Sigmoid colon (tissue), 7 donors: ENCODE measurements at places on chromosomes 2 and 18.

DNA sequence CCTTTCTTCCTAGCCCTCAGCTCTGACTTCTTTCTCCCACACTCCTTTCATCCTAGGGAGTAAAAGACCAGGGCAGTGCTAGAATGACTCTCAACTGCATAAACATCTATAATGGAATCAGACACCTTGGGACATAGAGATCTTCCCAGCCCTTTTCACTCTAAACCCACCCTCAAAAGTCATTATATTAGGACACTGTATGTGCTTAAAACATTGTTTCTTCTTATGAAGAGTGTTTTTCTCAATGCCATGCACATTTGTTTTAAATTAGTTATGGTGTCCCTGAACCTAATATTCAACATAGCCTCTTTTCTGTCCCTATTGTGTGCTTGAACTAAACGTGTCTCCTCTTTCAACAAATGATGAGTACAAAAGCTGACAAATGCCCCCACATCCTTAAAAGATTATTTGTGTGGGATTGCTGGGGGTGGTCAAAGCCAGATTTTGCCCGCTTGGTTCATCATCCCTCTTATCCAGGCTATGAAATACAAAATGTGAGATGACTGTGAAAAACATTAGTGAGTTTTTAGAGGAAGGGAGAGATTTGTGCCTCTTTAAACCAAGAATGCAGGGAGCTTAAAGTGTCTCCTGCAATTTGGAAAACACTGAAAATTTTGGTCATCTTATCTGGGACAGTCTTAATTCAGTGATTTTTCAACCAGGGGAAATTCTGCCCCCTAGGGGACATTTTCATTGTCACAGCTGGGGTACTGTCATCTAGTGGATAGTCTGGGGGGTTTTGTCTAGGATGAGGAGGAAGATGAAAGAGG, 29.0 kb downstream of the SERPINB5 start:
- no peak for DNase-seq

- DNase-seq, result no peak
Observed at GRCh38 chr2:36411962-36412444, 56.4 kb downstream of the CRIM1 start.

GRCh38 chr2:84288293-84288692, 170.8 kb downstream of the SUCLG1 start:
- DNase-seq, result no peak

DNA sequence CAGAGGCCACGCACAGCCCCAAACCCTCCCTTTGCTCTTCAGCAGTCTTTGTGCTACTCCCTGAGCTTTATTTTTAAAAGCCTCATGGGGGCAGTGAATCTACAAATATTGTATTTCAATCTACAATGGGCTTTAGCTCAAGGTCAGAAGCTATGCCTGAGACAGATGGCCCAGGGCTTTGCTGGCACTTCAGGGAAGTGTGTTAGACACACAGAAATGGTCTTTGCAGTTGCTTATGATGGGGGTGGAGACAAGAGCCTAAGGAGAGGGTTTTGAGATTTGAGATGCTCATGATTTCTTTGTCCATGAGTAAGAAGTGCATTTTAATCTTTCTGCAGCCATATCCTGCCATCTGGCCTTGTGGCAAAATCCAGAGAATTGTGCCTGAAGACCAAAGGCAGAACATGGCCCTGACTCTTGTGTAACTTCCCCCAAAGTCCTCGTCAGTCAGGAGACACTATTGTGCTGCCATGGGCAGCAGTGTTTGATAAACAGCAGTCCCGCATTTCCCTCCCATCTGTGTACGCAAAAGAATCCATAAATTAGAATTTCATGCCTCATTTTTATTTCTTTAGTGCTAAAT, 92.6 kb downstream of the VAPA start:
- DNase-seq, result peak; percentile 30

DNA sequence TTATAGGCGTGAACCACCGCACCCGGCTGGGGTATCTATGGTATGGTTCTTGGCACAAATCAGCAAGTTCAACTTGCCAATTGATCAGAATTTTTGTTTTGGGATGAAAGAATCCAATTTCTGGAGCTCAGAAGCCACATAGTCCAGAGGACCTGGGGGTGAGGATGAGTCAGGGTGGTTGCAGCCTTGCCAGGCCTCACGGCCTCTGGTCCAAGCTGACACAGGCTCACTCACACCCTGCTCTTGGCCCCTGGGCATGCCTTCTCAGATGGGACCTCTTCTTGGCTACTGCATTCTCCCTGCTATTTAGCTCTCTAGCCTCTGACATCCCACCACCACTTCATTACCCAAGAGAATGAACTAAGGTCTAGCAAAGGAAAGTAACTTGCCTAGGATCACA, 16.3 kb downstream of the CAPG start:
- DNase-seq, result peak; percentile 33

DNA sequence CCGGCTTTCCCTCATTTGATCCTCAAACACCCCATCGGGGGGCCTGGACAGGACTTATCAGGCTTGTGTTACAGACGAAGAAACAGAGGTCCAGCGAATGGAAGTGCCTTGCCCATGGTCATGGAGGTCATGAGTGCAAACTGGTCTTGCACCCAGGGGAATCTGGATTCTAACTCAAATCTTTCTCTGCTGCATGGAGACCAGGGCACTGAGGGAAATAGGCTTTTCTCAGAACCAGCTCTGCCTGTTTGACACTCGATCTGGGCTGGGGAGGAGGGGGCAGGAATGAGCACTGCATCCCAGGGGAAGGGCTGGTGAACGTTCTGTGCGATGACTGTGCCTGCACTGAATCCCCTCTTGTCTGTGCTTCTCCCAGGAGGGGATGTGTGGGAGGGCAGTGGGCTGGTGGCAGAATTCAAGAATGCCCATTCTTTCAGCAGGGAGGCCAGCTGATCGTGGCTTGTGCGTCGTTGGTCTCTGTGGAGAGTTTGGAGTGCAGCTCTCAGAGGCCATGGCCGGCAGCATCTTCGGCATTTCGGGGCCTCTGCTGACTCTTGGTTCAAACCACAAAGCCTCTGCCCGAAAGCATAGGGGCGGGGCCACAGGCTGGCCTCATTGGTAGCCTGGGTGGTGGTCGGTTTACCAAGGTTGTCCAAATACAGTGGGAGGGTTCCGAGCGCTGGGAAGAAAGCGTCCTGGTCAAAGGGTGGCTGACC, 171.6 kb downstream of the DDX1 start:
- DNase-seq, result no peak

DNA sequence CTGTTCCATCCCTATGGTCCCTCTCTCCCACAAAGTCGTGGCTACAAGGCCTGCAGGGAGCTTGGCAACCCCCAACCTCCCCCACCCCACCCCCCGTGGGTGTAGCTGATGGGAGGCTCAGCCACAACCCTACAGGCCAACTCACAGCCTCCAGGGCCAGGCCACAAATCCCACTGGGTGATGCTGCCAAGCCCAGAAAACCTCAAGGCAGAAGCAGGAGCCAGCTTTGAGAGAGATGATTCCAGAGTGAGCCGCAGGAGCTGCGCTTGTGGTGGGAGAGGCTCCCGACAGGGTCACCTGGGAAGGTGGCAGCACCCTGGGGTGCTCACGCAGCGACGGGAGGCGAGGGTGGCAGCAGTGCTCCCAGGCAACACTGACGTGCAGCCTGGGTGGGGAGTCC, 44.8 kb downstream of the ADCY3 start:
- DNase-seq, result no peak

DNA sequence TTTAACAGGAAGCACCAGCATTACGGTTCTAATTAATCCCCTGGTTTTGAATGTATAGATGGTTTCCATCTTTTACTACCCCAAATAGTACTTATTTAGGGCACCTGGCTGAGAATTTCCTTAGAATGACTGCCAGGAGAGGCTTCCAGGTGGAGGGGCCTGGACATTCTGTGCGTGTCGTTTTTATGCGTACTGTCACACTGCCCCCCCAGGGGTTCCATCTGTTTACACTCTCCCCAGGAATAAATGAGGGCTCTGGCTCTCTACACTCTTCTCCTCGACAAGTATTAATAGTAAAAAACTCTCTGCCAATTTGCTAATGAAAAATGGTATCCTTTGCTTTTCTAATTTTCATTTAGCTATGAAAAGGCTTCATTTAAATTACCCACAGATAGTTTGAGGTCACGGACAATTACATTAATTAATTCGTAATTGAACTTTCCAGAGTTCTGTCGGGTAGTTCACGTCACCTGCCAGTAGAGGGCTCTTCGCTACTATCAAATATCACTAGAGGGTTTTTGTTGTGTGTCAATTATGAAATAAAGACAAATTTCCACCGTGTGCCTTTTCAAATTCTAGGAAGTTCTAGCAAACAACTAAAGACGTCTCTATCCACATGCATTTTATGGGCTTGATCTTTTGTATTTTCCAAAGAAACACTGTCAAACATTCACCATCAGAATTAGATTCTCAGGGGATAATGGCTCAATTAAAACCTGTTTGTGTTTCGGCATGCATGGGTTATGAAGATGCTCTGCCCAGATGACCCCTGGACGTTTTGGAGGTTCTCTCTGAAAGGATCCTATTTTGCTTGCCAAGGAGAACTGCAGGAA, 88.8 kb upstream of the ASB18 start:
- no peak for DNase-seq

GRCh38 chr18:32772581-32773381, at the start of gene KLHL14:
TSS of gene KLHL14 (minus strand) at chr18:32773023. CDS start at chr18:32770591, 2,432 bp downstream.
- DNase-seq, result no peak

GRCh38 chr2:59684771-59685166, 868.7 kb downstream of the BCL11A start:
- DNase-seq, result no peak

DNA sequence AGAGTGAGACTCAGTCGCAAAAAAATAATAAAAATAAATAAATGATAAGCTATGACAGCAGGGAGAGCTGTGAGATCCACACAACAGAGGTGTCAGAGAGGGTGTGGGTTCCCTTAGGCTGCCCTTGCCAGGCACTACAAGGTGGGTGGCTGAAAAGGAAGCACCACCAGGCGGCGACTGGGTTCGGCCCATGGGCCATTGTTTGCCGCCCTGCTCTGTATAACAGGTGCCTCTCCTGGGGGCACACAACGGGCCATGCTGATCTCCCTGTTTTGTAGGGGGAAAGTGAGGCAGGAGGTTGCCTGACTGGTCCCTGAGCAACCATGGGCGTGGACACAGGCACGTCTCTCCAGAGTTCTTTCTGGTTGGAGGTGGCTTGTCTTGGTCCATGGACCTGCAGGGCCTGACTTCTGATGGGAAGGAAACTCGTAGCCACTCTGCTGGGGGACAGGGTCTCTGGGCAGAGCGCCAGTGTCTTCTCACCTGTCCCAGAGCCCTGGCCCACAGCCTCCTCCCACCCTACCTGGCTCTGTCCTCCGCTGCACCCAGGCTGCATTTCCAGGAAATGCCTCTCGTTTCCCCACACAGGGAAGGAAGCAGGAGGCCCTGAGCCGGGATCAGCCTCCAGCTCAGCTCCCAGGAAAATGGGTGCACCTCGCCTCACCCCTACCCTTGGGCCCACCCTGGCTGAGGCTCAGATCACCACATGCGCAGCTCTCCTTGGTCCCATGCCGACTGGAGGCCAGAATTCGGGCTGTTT, 109.6 kb upstream of the ODC1 start:
- DNase-seq, result no peak

- DNase-seq, result peak; percentile 56
Observed at GRCh38 chr2:22450831-22451230, 934.1 kb upstream of the KLHL29 start.

- no peak for DNase-seq
Observed at GRCh38 chr18:35268821-35269220, 21.2 kb downstream of the ZSCAN30 start.

- DNase-seq, result peak; percentile 63
Observed at GRCh38 chr2:127044977-127045661, 61.8 kb downstream of the BIN1 start.
